AG04449 (cell line): ENCODE measurements at places on chromosomes 5 and 9.

DNA sequence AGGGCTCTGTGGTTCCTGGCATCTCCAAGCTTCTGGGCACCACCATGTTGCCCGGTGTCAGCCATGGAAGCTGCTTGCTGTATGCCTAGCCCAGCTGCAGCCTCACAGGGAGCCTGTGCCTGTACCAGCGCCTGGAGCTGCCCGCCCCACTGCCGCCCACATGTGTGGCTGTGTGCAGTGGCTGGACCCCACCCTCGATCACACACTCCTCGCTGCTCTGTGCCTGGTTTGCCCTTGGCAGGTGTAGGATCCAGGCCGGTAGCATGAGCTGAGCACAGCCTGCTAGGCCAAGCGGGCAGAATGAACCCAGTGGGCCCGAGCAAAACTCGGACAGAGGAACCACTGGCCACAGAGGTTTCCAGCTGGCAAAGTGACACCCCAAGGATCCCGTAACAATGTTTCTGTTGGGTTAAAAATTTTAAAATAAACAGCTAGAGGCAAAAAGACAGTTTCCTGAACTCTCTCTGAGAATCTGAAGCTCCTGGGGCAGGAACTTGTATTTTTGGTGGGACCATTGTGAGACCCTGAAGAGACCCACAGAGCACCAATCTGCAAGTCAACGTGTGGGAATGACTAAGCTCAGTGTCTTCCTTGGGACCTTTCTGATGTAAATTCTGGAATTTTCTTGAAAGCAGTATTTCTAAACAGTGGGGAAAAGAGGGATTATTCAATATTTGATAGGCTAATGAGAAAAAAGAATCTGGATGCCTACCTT lies 73.1 kb upstream of the CCDC112 start:
- no peak for DNase-seq

DNA sequence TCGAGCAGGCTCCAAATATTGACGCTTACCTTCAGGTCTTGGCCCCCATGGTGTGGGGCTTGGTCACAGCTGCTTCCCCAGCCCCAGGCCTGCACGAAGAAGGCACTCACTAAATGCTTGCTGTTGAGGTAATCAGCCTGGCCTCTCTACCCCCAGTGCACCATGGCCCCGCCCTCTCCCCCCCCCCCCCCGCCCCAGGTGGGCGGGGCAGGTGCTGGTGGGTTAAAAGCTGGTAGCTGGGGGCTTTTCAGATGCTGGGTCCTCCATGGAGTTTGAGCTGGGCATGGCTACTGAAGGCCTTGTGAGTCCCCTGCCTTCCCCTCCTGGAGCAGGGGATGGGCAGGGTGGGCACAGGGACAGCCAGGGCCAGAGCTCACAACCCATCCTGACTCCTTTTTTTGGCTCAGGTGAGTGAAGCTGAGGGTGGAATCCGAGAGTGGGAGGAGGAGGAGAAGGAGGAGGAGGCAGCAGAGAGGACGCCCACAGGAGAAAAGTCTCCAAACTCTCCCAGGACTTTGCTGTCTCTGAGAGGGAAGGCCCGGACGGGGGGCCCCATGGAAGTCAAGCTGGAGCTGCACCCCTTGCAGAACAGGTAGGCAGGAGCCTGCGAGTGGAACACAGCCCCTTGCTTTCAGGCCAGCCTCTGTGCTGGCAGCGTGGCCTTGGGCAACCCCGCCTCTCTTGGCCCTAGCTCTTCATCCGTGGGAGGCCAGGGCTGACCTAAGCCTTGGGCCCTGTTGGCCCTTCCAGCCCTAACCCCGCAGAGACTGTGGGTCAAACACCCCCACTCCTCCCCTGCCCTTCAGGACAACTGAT lies 4.4 kb upstream of the TSPAN17 start:
- DNase-seq, result no peak

DNA sequence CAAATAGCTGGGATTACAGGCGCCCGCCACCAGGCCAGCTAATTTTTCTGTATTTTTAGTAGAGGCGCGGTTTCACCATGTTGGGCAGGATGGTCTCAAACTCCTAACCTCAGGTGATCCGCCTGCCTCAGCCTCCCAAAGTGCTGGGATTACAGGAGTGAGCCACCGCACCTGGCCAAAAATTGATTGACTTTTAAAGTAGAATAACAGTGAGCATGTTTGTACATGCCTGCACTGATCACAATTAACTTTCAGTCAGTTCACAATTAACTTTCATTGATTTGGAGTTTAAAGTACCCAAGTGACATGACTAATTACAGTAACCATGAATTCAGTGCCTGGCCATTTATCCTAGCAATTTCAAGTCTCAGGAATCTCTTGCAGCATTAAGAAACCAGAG lies 61.3 kb downstream of the ANKH start:
- DNase-seq, result no peak

GRCh38 chr9:22214497-22215031 lies 205.5 kb upstream of the CDKN2B start:
- no peak for DNase-seq

GRCh38 chr9:13070612-13071595 lies 208.6 kb downstream of the MPDZ start:
- no peak for DNase-seq

DNA sequence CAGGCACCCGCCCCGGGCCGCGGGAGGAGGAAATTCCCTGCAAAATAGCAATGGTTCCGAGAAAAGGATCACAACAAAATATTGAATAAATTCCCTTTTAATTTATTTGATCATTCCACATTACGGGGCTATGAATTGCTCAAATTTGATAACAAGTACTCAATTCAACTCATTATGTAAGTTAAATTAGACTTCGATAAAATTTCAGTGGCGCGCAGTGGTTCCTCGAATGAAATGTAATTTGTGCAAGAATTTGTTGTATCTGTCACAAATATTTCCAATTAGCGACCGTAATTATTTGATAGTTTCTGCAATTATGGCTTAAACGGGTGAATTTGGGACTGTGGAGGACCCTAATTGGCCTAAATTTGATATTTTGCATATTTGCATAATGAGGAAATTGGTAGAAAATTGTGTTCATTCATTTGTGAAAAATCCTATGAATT lies 76.0 kb upstream of the TBCA start:
- no peak for DNase-seq

GRCh38 chr9:87662808-87663528 lies 63.0 kb upstream of the CTSL start:
- no peak for DNase-seq

- DNase-seq, result no peak
Observed at GRCh38 chr5:132487095-132487428, 3.5 kb downstream of the IRF1 start.

GRCh38 chr9:29806937-29807618 lies 2233.8 kb upstream of the C9orf72 start:
- no peak for DNase-seq

GRCh38 chr9:89879276-89879675 lies 274.5 kb downstream of the GADD45G start:
- DNase-seq, result no peak

- no peak for DNase-seq
Observed at GRCh38 chr5:156920861-156921431, 42.1 kb downstream of the TIMD4 start.

DNA sequence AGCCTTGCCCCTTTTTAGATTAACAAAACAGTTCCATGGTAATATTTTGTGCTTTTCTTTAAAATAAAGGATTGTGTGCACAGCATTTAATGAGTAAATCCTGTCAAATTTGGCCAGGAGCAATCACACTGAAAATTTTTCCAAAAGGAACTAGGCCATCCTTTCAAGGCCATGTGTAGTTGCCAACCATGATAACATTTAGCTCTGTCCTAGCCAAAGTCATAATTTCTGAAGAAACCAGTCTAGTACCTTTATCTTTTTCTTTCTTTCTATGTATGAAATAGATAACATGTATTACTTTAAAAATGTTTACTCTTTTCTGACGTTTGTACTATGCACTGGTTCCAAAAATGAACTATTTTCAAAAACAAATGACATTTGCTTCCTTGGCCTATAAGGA lies 143.7 kb downstream of the PBX3 start:
- DNase-seq, result no peak

DNA sequence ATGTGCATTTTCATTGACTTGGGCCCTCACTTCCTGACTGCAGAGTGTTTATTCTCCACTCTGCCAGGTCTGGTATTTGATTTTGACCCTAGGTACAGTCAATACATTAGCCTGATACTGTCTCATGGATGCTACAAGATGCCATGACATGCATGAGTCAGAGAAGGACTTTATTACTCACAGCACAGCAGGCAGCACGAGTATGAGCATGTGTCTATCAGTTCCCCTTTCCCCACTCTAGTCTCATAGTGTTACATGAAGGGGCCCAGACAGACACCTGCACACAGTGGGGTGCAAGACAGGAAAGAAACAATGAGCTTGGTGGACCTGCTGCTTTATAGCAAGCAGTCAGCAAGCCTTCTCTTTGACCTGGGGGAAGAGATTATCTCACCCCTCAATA lies 19.6 kb downstream of the ITGA2 start:
- no peak for DNase-seq

DNA sequence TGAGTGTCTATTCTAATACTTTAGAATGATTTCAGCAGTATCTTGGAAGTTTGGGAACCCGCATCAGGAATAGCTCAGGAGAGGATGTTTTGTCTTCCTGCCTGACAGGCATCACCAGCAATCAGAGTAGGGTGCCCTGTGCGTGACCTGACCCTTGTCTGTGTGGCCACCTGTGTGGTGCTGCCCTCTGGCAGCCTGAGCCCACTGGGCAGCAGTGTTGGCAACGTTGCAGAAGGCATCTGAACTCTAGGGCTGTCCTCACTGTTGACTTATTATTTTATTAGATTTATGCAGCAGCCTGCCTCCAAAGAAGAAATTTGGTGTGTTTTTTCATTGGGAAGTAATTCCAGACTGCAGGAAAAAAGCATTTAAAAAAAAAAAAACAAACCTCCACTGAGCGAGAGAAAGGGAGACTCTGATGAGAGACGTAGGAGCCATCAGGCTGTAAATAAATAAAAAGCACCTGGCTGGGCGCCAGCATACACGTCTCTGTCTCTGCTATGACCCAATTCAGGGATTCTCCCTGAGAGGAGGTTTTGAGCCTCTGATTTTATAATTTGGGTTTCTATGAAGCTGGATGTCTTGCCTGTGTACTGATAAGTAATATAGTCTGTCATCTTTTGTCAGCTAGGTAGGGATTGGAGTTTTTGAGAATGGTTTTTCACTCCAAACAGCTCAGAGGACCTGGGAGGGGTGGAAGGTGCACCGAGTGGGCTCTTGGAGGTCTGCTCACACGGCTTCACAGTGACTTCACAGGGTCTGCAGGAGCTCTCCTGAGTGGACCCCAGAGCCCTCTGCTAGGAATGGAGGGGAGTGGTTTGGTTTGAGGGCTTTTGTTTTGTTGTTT lies 49.0 kb downstream of the FAM78A start:
- no peak for DNase-seq

GRCh38 chr5:124878583-124879342 lies 132.3 kb upstream of the ZNF608 start:
- DNase-seq, result no peak

- DNase-seq, result no peak
Observed at GRCh38 chr5:139951296-139951924, 91.7 kb downstream of the NRG2 start.

GRCh38 chr5:73154208-73155006 lies 18.6 kb upstream of the TMEM174 start:
- DNase-seq, result no peak

GRCh38 chr5:147391781-147392180 lies 118.1 kb downstream of the DPYSL3 start:
- peak; percentile 21 for DNase-seq

DNA sequence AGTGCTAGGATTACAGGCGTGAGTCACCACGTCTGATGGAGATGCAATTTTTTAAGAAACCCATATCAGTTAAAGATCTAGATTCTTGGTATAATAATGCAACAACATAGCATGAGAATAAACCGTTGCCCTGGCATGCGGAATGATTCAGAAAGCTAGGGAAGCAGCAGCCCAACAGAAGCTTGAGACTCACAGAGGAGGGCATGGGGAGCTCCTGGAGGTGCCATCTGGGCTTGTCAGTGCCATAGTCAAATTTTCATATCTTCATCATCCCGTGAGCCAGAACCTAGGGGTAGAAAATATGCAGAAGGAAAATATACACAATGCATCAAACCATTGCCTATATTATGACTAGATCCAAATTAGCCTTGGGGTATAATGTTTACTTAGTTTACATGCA lies 118.7 kb upstream of the ADAMTS16 start:
- no peak for DNase-seq

DNA sequence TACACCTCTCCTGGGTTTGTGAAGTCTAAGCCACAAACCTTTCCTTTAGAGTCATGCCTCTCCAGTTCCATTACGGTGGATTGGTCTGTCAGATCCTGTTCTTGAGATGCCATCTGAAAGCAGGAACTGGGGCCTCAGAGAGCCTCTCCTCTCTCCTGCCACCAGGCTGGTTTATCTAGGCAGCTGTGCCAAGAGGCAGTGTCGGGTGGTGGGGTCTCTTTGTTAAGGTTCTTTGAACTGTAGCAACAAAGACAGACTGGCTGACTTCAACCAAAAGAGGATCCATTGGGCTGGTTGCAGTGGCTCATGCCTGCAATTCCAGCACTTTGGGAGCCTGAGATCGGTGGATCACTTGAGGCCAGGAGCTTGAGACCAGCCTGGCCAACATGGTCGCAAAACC lies 66.0 kb upstream of the ANGPTL2 start:
- no peak for DNase-seq

DNA sequence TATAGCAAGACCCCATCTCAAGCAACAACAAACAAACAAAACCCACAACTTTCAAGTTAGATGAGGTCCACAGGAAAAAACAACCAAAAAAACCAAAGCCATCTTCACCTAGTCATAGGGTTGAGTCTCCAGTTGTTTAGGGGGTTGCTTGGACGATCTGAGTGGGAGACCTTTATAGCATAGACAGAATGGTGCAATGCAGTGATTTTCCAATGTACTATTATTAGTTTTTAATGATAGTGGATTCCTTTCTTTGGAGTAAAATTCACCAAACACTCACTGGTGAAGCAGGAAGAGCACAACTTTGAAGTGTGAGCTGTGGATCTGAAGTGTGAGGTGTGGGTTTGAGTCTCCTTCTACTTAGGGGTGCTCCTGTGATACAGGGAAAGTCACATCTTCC lies 67.0 kb upstream of the KLF9 start:
- no peak for DNase-seq

DNA sequence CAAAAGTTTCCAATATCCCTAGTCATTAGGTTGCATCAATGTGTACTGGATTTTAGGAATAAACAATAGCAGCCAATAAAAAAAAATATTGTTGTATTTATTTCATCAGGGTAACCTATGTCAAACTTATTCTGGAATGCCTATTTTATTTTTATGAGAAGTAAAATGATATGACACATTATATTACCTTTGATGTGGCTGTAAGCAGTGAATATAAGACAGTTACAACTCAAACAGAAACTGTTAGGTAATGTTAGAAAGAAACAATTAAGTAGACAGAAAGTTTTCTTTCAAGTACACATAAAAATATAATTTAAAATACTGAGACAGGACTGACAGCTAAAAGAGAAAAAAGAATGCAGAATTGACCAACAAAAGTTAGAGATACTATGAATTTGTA lies 65.5 kb downstream of the GNG10 start:
- DNase-seq, result no peak
